ENCODE measurements at places on chromosomes 1 and 21. TPM values are rescaled to one million over a fixed set of nuclear protein-coding genes. Genes with fewer than 3 reads are reported as not detected.

The RPAP2 gene
- total RNA-seq: 16.3 TPM

The MYCL gene
- total RNA-seq: 1.0 TPM

The LMOD1 gene
- not detected for total RNA-seq

The SYT14 gene
- total RNA-seq: 0.23 TPM

The PMVK gene
- 49.9 TPM for total RNA-seq

The TFF2 gene
- not detected for total RNA-seq

DNA sequence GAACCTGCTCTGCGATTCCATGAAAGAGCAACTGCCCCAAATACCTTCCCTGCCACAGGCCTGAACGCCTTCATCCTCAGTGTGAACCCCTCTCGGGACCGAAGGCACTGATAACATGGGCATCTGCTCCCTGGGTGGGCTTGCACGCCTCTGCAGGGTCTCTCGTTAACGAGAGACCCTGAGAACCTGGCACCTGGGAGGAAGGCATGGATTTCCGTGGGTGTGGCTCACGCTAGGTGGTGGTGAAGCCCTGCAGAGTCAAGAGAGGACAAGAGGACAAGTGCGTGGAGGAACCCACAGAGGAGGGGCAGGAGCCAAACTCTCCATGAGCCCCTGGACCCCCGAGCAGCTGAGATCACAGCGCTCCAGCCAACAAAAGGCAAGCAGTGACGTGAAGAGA lies 26.8 kb upstream of the COL6A2 start:
- DNase-seq: no peak

DNA sequence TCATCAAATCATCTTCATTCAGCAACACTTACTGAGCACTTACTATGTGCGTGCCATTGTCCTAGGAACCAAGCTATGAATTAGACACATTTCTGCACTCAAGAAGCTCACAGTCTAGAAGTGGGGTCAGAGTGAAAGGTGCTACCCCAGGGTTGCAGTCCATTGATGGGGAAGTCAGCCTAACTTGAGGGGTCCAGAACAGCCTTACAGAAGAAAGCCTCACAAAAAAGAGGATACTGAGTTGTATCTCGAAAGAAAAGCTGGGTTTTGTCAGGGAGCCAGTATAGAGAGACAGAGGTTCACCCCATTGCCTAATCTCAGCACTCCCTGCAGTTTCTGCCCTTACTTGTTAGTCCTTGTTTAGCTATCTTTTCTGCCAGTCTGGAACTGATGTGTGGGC lies 153.1 kb upstream of the JUN start:
- DNase-seq: no peak

- no peak for DNase-seq
Observed at GRCh38 chr21:26679284-26679683, 106.2 kb upstream of the CYYR1 start.

GRCh38 chr1:159930216-159930615 lies 4.9 kb upstream of the TAGLN2 start:
- DNase-seq: no peak

- DNase-seq: no peak
Observed at GRCh38 chr1:56189454-56189853, 389.9 kb downstream of the PLPP3 start.

GRCh38 chr1:209134001-209134400 lies 449.5 kb upstream of the CAMK1G start:
- DNase-seq: no peak

DNA sequence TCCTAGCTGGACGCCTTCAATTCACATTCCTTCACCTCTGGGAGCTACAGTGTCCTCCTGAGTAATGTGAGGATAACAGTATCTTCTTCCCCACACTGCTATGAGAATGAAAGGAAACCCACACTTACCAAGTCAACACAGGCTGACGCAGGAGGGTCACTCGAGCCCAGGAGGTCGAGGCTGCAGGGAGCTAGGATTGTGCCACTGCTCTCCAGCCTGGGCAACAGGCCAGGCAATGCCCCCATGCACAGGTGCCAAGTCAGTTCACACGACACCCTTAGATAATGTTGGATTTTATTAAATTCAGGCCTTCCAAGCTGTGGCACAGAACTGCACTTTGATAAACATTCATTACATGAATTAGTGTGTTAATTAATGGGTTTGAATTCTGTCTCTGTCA lies 31.9 kb downstream of the MATN1 start:
- DNase-seq: no peak

DNA sequence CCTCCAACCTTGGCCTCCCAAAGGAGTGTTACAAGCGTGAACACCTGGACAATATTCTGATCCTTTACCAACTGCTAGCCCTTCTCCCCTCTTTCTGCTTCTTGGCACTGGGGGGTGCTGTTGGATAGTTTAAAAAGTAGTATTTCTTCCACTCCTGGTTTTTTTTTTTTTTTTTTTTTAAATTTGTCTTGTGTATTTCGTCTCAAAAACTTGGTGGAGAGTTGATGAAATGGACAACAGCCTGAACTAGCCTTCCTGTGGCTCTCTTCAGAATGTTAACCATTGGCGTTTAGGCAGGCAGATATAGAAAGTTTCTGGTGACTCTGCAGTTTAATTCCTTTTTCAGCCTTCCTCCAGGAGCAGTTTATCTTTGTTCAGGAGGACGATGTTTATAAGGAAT lies 69.7 kb upstream of the USP24 start:
- peak; percentile 46 for DNase-seq

- DNase-seq: no peak
Observed at GRCh38 chr21:32087447-32087846, 191.4 kb downstream of the MIS18A start.

DNA sequence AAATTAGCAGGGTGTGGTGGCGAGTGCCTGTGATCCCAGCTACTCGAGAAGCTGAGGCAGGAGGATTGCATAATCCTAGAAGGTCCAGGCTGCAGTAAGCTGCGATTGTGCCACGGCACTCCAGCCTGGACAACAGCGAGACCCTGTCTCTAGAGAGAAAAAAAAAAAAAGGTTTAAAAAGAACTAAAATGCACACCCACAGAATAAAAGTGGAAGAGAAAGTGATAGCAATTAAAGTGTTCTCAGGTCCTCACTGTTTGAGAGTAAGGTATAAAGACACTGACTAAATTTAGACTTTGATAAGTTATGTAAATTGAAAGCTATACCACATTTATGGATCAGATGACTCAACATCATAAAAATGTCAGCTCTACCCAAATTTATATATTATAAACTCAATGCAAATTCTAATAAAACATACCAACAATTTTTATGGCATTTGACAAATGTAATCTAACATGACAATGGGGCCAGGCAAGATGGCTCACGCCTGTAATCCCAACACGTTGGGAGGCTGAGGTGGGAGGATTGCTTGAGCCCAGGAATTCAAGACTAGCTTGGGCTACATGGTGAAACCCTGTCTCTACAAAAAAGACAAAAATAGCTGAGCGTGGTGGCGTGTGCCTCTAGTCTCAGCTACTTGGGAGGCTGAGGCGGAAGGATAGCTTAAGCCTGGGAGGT lies 11.8 kb downstream of the ZBTB17 start:
- no peak for DNase-seq

DNA sequence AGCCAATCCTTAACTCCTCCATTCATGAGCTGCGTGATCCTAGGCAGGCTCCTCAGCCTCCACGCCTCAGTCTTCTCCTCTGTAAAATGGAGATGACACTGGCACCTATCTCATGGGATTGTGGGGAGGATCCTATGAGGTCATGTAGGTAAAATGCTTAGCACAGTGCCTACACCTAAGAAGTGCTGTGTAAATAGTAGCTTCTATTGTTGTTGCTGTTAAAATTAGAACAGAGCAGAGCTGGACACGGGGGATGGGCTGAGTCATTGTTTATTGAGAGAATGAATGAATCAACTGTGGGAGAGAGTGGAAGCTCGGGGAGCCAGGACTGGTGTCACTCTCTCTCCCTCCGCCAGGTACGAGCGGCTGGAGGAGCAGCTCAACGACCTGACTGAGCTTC lies 43.0 kb downstream of the TMCC2 start:
- DNase-seq: peak; percentile 69

- peak; percentile 93 for DNase-seq
Observed at GRCh38 chr21:16588433-16588860, 858.7 kb downstream of the USP25 start.

DNA sequence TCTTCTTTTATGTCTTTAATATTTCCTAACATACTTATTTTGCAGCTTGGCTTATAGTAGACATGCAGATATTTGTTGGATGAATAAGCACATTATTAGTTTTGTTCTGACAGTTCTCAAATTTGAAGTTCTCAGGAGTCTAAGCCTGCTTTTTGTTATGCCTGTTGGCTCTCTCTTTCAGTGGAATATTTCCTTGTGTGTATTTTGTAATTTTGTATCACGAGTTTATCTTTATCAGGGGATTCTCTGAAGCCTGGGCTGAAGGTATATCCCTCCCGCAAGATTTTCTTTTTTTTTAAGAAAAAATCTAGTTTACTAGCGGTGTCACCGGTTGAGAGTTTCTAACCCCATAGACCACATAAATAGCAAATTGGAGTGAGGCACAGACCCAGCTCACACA lies 105.9 kb downstream of the RGL1 start:
- DNase-seq: no peak

DNA sequence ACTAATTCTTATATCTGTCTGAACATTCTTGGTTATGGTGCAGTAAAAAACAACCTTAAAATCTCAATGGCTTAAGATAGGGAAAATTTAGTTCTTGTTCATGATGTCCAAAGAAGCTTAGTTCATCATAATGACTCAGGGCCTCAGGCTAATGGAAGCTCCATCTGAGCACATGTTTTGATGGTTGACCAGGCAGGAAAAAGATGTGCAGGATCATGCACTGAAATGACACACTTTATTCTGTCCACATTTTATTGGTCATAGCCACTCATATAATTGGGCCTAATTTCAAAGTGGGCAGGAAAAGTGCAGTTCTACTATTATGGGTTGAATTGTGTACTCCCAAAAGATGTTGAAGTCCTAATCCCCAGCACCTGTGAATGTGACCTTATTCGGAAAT lies 198.2 kb downstream of the CENPF start:
- DNase-seq: no peak

All from Caki2 (cell line).